ENCODE measurements at places on chromosomes 3 and 15.

GRCh38 chr3:145721273-145721805, 439.6 kb downstream of the PLOD2 start:
- DNase-seq = no peak

GRCh38 chr15:31377030-31377429, 50.4 kb downstream of the KLF13 start:
- DNase-seq = no peak

DNA sequence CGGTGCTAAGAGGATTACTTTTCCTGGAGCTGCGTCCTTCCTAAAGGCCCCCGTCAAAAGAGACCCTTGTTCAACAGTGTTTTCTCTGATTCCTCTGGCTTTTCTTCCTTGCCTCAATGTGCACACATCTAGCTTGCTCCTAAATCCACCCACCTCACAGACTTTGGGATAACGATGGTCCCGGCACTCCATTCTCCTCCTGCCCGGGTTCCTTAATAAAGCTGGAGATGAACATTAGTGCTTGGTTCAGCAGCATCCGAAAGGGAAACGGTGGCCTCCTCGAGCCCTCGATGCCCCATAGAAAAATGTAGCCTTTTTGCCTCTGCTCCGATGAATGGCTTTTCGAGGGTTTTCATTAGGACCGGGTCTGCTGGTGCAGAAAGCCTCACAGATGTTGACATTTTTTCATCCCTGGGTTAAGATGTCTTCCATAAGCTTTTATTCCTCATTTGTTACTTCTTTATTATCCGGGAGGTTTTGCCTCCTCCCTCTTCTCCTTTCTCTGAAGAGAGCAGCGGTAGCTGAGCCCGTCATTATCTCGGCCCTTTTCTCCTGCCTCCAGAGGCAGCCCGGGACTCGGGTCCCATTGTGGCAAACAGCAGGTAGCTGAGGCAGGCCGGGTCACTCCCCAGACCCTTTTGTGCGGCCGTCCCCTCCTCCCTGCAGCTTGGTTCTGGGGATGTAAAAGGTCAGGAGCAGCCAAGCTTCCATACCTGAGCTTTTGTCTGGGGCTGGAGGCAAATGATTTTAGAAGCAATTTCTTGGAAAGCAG, 64.6 kb downstream of the CPN2 start:
- no peak for DNase-seq

GRCh38 chr3:170331143-170331542, 26.4 kb upstream of the SKIL start:
- DNase-seq = no peak

DNA sequence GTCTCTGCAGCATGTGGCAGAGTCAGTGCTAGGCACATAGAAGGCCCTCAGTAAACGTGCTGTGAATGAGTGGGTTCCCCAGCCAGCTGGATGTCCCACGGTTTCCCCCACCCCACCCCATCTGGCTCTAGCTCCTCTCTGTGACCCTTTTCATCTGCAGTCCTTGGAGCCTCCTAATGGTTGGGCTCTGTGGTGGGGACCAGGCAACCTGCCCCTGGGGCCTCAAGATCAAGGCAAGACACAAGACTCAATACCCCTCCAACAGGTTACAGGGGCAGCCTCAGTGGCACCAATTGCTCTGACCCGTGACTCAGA, 17.1 kb upstream of the CYP11A1 start:
- no peak for DNase-seq

- DNase-seq = no peak
Observed at GRCh38 chr3:26358405-26358804, 264.2 kb upstream of the LRRC3B start.
